ENCODE measurements at places on chromosomes 12 and 14.

- no peak for DNase-seq
Observed at GRCh38 chr14:24011051-24011450, 22.3 kb downstream of the DHRS4L2 start.

- DNase-seq: no peak
Observed at GRCh38 chr14:39673734-39674133, 241.5 kb upstream of the FBXO33 start.

DNA sequence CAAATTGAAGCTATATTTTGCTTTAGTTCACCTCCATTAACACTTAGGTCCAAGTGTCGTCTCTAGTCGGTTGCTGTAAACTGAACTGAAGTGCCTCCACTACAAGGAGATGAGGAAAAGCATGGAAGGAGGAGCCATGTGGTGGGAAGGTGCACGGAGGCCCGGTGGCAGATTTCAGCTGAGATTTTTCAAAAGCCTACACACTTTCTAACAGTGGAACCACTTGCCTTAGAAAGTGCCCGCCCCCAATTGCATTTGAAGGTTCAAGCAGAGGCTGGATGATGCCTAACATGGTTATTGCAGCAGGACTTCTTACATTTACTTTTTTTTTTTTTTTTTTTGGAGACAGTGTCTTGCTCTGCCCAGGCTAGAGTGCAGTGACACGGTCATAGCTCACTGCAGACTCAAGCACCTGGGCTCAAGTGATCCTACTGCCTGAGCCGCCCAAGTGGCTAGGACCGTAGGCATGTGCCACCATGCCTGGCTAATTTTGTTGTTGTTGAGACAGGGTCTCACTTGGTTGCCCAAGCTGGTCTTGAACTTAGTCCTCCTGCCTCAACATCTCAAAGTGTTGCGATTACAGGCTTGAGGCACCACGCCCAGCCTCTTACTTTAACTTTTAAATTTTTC is 27.6 kb downstream of the EML1 start:
- no peak for DNase-seq

- no peak for DNase-seq
Observed at GRCh38 chr12:116421785-116422538, 137.2 kb upstream of the MAP1LC3B2 start.

GRCh38 chr14:32727832-32728231 is 210.8 kb upstream of the NPAS3 start:
- DNase-seq: no peak

- no peak for DNase-seq
Observed at GRCh38 chr12:18967814-18968213, 161.7 kb upstream of the PLEKHA5 start.

GRCh38 chr12:12561371-12562015 is 1.2 kb downstream of the DUSP16 start:
- DNase-seq: peak; percentile 44

GRCh38 chr12:124921200-124922031 is 7.0 kb upstream of the UBC start:
- DNase-seq: peak; percentile 55

DNA sequence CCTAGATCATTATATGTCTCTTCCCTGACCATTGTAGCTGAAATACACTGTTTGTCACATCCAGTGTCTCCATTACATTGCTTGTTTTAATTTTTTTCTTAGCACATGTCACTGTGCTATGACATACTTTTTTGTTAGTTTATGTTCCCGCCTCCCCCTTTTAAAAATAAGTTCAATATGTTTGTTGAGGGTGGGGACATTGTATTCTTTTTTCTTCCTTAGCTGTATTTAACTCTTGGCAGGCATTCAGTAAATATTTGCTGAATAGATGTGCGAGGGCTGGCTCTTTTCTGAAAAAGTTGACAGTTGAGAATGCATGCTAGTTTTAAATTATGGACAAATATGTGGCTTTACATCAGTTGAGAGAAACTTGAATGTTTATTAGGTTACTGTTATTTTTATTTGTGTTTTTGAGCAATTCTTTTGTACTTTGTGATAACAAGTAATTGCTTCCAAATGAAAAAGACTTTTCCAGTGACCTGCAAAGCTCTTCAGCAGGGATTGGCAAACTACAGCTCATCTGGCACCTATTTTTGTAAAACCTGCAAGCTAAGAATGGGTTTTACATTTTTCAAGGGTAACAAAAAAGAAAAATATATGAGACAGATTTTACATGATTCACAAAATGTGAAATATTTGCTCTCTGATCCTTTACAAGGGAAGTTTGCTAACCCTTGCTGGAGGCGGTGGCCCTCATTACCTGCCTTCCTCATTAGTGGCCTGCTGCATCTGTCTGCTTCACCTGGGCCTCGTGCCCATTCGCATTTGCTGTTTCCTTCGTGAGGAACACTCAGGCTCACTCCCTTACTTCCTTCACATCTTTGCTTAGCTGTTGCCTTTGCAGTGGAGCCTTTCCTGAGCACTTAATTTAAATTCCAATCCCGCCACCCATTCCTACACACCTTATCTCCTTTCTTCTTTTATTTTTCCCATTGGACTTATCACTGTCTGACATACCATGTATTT is 229.4 kb downstream of the ERC1 start:
- DNase-seq: peak; percentile 41

DNA sequence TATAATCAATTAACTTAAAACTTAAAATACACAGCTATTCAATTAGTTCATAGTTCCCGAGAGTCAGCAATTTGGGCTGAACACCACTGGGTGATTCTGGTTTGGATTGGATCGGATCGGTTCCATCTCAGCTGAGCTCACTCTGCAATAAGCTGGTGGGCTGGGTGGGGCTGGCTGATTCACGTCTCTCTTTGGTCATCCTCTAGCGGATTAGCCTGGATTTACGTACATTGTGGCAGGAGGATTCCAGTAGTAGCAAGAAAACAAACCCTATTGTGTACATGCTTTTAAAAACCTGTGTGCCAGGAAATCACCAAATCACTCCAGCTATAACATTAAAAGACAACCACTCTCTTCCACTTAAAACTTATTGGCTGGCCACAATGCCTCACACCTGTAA is 3.2 kb upstream of the CLEC4C start:
- no peak for DNase-seq

DNA sequence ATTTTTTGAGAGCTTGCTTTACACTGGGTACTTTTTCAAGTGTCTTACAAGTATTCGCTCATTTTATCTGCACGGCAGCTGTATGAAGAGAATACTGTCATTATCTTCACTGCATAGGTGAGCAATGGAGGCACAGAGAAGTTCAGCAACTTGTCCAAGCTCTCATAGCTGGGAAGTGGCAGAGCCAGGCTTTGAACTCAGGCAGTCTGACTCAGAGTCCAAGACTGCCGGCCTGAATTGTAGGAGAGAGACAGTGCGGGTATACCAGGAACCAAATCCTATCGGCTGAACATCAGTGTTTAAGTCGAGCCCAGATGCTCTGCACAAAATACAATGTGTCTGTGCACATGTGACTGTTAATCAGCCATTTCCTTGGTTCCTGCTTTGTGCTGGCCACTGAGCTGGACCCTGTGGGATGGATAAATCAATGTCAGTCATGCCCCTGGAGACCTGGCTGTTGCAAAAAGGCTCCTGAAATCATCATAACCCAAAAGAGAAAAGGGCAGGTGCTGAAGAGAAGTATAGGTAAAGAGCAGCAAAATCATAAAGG is 474.6 kb downstream of the DPF3 start:
- no peak for DNase-seq

DNA sequence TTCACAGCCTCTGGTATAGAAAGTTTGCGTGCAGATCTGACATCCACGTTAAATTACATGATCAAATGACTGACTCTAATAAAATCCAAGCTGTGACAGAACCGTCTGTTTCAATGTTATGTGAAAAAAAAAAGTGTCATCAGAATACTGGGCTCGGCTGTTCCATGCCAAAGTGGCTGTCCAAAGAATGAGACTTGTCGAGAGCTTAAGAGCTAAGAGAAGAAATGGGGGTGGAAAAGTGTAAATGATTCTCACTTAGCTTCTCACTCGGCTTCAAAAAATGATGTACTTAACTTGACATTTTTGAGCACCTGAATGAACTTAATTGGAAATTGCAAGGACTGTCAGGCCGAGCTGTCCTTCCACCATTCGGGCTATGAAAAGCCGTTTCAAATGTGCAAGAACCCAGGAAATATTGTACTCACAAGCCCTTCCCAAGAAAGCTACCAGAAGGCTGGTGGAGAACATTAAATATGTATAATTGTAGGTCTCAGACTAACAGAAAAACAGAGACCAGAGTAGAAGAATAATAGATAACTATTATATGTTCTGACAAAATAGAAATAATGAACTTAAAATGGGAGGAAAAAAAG is 78.0 kb downstream of the DIO3 start:
- no peak for DNase-seq

DNA sequence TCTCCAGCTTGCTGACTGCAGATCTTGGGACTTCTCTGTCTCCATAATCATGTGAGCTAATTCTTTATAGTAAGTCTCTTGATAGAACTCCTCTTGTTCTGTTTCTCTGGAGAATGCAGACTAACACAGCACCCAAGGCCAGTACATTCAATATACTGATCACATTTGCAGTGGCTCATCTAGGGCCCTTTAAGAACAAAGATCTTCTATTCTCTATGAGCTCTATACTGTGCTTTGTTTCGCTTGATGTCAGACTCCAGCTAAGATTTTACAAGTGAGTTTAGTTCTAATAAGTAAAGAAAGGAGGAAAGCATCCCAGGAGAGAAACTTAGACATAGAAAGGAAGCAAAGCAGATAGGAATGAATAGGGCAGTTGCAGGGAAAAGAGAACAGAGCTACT is 69.3 kb upstream of the TMPO start:
- DNase-seq: no peak

- no peak for DNase-seq
Observed at GRCh38 chr12:94702696-94703095, 52.3 kb upstream of the TMCC3 start.

DNA sequence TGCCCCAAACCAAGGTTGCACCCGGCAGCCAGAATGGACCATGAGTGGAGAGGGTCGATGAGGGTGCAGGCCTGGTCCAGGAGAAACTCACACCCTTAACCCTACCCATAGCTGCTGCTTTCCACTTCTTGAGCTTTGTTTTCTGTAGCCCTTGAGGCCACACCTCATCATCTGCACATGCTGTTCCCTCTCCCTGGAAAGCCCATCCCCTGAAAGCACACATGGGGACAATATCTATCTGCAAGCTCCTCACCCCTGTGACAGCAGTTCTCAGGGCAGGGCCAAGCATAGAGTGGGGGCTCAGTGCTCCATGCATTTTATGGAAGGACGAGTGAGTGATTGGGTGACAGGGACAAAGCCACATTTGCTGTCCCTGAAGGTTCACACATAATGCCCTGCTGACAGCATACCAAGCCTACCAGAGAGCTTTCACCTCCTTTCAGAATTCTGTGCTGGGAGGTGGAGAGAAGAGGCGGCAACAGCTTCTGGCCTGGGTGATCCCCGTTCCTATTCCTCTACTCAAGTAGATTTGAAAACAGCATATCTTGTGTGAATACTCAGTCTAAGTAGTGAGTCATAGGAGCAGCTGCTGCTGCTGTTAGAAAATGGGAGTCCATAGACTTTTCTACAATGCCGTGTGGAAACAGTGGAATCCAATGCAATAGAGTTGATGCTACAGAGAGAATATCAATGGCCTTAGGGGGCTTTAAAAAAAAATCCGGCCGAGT is 44.6 kb downstream of the SRGAP1 start:
- peak; percentile 7 for DNase-seq

- DNase-seq: no peak
Observed at GRCh38 chr12:110503432-110503831, 1.3 kb downstream of the RAD9B start.

DNA sequence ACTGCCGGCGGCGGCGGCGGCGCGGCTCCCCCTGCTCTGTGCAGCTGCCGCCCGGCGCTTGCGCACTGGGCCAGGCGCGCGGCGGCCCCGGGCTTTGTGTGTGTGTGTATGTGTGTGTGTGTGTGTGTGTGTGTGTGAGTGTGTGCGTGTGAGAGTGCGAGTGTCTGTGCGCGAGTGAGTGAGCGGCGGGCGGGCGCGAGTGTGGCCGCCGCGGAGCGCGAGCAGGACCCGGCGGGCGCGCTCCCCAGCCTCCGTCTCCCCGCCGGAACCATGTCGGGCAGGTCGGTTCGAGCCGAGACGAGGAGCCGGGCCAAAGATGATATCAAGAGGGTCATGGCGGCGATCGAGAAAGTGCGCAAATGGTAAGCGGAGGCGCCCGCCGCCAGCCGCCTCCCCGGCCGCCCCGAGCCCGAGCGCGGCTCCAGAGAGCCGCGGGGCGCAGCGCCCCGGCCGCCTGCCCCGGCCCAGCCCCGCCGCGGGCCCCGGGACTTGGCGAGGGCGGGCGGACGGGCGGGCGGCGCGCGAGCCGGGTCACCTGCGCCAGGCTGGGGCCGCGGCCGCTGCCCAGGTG is at the start of gene BCL7A:
BCL7A (plus strand) TSS at position 63 of the 571 bp plus-strand sequence; CDS start at position 271, 208 bp downstream.
- DNase-seq: peak; percentile 79

GRCh38 chr14:36515105-36515593 is 4.9 kb downstream of the NKX2-1 start:
- DNase-seq: no peak

GRCh38 chr12:47396902-47397663 is 308.7 kb downstream of the RPAP3 start:
- peak; percentile 37 for DNase-seq

GRCh38 chr12:67112586-67112985 is 156.6 kb upstream of the CAND1 start:
- DNase-seq: no peak

- DNase-seq: no peak
Observed at GRCh38 chr14:23951590-23952201, 1.9 kb upstream of the DHRS4 start.

DNA sequence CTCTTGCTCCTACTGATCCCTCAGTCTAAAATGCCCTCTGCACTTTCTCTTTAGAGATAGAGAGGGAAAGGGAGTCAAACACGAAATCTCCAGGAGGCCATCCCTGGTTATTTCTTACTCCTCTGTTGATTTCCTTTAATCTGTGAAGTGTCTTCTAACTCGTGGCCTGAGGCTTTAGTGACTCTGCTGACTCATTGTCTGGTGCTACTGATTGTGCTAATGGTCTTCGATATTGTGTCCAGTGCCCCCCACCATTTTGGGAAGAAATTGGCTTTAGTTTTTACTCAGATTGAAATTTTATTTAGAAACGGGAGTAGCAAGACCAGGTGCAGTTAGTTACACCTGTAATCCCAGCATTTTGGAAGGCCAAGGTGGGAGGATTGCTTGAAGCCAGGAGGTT is 839 bp downstream of the CLEC9A start:
- no peak for DNase-seq

- DNase-seq: no peak
Observed at GRCh38 chr14:65850429-65851135, 438.1 kb downstream of the FUT8 start.

DNA sequence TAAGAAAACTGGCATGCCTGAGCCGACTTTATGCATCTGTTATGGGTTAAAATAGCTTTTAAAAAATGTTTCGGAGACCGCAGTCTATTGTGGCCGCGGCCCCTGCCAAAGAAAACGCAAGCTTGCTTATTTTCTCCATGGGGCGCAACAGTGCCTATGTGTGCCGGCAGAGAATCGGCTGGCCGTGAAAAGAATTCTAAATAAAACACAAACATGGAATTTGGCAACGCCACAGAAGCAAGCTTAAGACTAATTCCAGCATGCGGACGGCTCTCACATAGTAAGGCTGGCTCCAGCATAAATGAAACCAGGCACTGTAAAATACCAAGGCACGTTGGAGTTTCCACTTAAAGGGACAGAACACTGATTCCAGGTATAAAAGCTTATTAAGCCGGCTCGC is 56.7 kb downstream of the BCL11B start:
- DNase-seq: peak; percentile 49

- DNase-seq: no peak
Observed at GRCh38 chr14:84482256-84483071, 1047.5 kb upstream of the FLRT2 start.

- no peak for DNase-seq
Observed at GRCh38 chr14:96790706-96791105, 6.5 kb upstream of the VRK1 start.

All from fibroblast of gingiva (primary cell).